ENCODE measurements at places on chromosomes 13 and 19.
A peak's percentile ranks its signal among the peaks of the same experiment; 100 is the strongest.

DNA sequence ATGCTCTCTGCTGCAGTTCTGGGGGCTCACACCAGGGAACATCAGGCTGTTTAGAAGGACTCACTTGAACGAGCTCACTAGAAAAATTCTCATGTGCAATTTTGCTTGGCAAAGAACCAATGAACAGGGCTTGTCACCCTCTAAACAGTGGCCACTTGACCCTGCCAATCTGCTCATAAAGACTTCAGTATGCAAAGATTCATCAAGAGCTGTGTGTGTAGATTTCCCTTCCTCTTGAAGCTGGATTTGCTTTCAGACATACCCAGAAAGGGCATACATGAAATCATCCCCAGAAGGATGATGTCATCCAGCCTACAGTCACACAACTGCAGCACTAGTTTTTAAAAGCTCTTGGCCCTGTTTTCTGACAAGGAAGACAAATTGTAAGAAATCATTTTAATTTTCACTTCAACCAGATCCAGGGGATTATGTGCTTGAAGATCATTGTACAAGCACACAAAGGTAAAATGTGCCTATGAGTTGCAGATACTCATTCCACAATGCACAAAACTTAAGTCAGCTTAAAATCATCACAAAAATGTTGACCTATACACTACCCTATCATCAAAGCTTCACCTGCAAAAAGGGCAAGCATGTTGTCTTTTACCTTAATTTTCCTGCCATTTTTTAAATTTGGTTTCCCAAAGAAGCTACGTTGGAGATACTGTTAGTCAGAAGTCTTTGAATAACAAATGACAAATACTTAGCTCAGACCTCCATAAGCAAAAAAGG lies 5.2 kb upstream of the STK24 start:
- peak; percentile 73 for DNase-seq

DNA sequence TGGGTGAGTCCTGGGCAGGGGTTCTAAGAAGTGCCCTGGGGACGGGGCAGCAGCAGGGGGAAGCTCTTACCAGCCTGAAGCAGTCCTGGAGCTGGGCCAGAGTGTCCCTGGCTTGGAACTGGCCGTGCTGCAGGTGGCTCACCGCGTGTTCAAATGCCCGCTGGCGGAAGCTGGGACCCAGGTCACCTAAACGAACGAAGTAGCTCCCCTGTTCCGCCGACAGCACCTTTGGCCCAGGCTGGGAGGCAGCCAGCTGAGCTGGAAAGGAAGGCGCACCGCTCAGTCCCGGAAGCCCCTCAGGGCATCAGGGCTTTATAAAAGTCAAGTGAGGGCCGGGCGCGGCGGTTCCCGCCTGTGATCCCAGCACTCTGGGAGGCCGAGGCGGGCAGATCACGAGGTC lies 9.6 kb downstream of the PLIN4 start:
- no peak for DNase-seq

GRCh38 chr13:47556703-47557102 lies 444.4 kb downstream of the SUCLA2 start:
- DNase-seq = no peak

DNA sequence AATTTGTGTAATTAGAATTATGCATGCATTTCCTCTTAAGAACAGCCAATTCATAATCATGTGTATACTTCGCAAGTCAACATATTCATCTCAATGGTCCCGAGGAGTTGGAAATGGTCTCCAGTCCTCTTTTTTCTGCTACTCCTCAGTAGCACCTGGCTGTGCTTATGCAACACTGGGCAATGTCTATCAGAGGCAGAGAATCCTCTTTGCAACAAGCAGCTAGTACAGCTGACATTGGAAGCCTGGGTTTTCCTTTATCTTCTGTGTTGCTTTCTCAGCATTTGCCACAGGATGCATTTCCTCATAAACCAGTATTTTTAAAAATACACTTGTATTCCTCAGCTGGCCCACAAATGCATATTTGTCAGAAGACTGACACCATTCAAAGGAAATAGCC lies 405.3 kb upstream of the GPC6 start:
- no peak for DNase-seq

DNA sequence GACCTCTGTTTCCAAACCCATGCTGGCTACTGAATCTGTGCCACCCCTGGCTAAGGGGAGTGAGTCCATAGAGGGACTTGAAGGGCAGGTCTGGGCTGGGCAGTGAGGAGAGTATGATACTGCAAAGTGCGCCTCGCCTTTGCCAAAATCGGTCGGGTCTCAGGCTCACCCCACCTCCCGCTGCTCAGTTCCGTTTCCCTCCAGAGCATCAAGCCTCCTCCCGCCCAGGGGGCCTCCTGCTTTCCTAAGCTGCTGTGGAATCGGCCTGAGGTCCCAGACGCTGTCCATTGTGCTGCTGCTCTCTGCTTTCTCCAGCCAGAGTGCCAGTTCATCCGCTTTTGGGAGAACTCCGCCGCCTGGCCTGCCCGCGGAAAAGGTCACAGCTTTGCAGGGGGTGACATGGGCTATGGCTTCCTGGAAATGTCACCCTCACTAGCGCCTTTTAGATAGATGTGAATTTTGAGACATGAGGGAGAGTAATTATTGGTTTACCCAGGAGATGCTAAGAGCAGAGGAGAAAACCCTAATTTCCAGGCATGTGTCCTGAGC lies 1418.4 kb downstream of the UQCRFS1 start:
- DNase-seq = peak; percentile 26

DNA sequence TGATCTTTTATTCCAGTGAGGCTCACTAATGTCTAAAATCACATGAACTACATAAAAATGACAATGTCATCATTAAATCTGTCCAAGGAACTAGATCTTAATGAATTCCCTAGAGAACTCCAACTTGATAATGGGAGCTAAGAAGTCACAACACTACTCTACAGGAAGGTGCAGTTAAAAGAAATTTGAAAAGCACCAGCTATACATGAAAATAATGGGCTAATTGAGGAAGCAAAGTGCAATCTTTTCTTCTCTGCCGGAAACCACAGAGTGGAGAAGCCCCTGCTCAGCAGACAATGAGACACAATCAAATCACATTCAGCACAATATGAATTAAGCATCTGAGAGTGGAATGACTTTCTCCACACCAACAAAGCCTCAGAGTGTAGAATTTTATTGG lies 261.7 kb downstream of the LHFPL6 start:
- DNase-seq = no peak

GRCh38 chr13:44758630-44759383 lies 182.7 kb upstream of the TSC22D1 start:
- peak; percentile 96 for DNase-seq

- no peak for DNase-seq
These were observed 109.3 kb downstream of the ZIC5 start for GRCh38 chr13:99862244-99862643.

GRCh38 chr19:19672816-19673215 lies 4.2 kb downstream of the ZNF101 start:
- DNase-seq = no peak

DNA sequence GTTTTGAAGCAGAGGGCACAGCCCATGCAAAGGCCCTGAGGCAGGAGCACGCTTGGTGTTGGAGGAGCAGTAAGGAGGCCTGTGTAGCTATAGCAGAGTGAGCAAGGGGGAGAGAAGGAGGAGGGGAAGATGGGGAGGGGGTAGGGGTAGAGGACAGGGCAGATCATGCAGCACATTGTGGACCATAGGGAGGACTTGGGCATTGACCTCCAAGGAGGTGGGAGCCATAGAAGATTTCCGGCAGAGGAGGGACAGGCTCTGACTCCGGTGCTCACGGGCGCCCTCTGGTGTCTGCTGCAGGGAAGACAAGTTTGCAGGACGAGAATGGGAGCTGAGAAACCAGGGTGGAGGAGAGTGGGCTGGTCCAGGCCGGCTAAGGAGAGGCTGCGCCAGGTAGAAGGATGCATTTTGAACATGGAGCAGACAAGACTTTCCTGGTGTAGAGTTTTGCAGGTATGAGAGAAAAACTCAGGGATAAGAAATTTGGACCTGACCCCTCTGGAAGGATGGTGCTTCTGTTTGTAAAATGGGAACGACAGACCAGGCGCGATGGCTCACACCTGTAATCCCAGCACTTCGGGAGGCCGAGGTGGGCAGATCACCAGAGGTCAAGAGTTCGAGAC lies 13.7 kb upstream of the CREB3L3 start:
- DNase-seq = peak; percentile 44

GRCh38 chr19:11141937-11142527 lies 13.6 kb downstream of the SPC24 start:
- no peak for DNase-seq

GRCh38 chr19:40246292-40247073 lies 20.0 kb upstream of the CCNP start:
- no peak for DNase-seq

DNA sequence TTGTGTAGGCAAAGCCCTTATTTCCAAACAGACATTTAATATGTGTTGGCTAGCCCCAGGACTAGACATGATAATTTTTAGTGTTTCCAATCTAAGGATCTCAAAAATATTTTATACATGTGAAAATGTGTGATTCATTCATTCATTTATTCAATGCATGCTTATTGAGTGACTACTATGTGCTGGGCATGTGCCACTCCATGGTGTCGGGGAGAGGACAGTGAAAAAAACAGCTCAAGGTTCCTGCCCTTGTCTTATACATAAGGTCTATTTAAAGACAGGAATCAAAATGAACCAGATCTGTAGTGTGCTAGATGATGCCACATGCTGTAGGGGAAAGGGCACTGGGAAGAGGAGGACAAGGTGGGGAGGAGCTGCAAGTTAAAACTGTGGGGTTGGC lies 36.5 kb downstream of the GJA3 start:
- DNase-seq = peak; percentile 49

- peak; percentile 80 for DNase-seq
These were observed 8.4 kb downstream of the CSNK1A1L start for GRCh38 chr13:37097076-37097475.

DNA sequence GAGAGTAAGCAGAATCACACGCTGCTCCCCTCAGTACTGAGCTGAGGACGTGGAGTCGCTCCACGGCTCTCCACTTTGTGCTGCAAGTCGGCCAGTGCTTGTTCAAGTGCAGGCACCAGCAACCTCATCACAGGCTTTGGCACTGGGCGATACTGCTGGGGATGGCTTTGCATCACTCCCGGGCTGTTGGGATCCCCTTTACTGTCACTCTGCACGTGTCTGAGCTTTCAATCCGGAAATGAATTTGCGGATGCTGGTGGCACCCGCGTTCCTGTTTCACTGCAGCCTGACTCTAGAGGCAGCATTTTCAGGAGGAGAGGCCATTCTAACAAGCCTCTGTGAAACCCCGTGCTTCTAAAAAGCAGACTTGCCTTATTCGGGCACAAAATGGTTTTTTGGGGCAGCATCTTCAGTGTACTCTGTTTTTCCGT lies 19.1 kb downstream of the SMARCA4 start:
- DNase-seq = no peak

DNA sequence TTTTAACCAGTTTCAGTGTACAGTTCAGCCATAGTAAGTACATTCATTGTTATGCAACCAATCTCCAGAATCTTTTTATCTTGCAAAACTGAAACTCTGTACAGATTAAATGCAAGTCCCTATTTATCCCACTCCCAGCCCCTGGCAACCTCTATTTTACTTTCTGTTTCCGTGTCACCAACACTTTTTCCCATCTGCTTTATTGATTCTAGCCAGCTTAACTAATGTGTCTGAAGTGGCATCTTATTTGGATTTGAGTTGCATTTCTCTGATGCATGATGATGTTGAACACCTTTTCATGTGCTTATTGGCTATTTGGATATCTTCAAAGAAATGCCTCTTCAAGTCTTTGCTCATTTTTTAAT lies 18.9 kb downstream of the SPATA13 start:
- DNase-seq = no peak

DNA sequence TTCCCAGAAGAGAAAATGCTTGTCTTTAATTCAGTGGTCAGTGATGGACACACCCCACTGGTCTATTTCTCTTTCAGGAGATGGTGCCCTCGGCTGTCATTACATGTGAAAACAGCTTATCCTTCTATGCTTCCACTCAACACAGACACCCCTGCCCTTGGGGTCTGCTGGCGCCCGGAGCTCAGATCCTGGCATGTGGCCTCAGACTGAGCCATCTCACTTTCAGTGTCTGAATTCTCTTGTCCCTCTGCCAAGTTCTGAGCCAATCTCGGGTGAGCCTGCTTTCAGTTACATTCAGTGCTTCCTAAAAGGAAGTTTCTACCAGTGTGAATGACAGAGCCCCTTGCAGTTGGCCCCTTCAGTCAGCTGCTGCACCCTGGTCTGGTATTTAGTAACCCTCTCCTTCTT lies 293.6 kb downstream of the DNAJC15 start:
- peak; percentile 81 for DNase-seq

GRCh38 chr13:104408733-104409132 lies 1342.5 kb upstream of the SLC10A2 start:
- DNase-seq = no peak

DNA sequence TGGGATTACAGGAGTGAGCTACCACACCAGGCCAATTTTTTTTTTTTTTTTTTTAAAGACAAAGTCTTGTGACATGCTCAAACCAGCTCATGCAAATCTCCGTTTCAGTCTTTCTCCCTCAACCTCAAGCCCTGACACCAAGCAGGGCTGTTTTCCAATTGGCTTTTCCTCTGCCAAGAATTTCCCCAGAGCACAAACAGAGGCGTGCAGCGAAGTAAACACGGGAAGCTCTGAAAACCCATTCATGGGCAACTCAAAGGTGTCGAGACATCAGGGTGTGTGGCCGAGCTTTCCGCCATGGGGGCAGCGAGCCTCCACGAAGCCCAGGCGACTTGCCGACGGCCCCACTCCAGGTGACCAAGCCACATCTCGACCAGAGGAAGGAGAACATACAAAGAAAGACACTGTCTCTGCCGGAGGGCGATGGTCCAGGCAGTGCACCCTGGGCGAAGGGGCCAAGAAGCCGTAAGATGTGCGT lies 70.0 kb downstream of the INSR start:
- no peak for DNase-seq

GRCh38 chr13:30744681-30745077 lies 9.3 kb downstream of the ALOX5AP start:
- peak; percentile 11 for DNase-seq

GRCh38 chr13:101527130-101527529 lies 74.7 kb downstream of the ITGBL1 start:
- DNase-seq = peak; percentile 80

- DNase-seq = no peak
These were observed 787.8 kb upstream of the PRR20A start for GRCh38 chr13:56352901-56353300.

- DNase-seq = no peak
These were observed 61.9 kb downstream of the DOCK9 start for GRCh38 chr13:98915981-98916380.

Data from fibroblast of skin of right biceps (primary cell).